ENCODE measurements at places on chromosomes 16 and 17.
A peak's percentile ranks its signal among the peaks of the same experiment; 100 is the strongest.

GRCh38 chr17:27319541-27320221 is 25.8 kb downstream of the WSB1 start:
- no peak for DNase-seq

DNA sequence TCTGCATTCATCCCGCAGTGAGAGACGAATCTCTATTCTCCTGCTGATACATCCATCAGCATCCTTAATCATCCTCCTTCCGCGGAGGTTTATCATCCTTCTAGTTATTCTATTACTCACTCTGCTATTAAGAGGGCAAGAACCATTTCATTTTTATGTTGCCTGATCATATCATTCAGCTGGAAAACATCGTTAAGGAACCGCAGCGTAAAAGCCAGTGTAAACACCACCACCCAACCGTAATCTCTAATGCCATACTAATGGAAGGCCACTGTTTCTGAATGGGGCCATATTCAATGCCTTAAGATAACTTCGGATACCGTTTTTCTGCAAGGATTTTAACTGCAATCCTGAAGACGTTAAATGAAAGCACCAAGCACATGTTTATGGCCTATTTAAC is 36.7 kb upstream of the ERCC4 start:
- no peak for DNase-seq

GRCh38 chr17:46818929-46819859 is 702 bp upstream of the WNT3 start:
- DNase-seq: no peak

GRCh38 chr17:63378411-63379375 is 67.4 kb downstream of the CYB561 start:
- DNase-seq: no peak

DNA sequence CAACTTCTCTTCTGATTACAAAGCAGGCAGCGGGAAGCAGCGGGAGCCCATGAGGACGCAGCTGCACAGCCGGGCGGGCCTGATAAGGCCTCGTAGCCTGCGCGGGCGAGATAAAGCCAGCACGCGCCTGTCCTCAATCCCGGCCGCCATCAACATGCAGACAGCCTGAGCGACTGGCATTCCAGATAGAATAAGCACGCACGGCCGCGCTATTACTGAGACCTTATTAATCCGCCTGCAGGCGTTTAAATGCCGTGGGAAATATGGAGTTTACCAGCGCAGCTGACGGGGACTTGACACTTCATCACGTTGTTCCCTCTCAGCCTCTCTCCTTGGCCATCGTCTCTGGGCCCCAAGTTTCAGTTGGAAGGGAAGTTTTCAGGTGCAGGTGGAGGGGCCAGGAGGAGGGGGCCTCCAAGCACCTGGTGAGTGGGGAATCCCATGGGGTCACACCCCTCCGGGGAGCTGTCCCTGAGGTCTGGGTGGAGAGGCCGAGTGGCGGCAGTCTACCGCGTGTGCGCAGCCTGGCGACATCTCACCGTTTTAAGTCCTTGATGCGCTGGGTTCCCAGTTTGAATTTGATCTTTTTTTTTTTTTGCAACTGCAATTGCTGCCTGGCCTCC is 27.3 kb upstream of the CBFA2T3 start:
- no peak for DNase-seq

GRCh38 chr17:39634384-39634871 is 2.5 kb upstream of the STARD3 start:
- DNase-seq: no peak

DNA sequence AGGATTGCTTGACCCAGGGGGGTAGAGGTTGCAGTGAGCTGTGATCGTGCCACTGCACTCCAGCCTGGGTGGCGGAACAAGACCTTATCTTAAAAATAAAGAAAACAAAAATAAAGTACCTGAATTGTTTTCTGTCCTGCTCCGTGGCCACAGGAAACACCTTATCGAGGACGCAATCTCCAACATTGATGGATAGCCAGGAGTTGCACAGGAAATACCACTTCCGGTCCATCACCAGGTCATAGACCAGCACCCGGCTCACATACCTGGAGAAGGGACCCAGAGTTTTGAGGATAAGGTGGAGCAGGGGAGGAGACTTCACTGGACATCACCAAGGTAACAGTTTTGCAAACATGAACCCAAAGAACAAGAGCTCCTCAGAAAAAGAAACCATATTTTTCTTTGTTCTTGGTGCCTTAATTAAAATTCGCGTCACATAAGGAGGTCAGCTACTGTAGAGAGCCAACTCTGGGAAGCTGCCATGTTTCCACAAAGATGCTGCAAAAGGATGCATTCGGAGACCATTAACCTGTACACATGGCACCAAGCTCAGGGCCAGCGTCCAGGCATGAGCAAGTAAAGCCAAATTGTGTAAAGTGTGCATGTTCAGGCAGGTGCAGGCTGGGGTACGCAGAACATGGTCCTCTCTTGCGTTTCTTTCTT is 55.6 kb upstream of the GCSH start:
- no peak for DNase-seq

- no peak for DNase-seq
Measured at GRCh38 chr17:49760932-49761558, 2.9 kb downstream of the FAM117A start.

- peak; percentile 75 for DNase-seq
Measured at GRCh38 chr17:13520899-13521572, 80.7 kb downstream of the HS3ST3A1 start.

DNA sequence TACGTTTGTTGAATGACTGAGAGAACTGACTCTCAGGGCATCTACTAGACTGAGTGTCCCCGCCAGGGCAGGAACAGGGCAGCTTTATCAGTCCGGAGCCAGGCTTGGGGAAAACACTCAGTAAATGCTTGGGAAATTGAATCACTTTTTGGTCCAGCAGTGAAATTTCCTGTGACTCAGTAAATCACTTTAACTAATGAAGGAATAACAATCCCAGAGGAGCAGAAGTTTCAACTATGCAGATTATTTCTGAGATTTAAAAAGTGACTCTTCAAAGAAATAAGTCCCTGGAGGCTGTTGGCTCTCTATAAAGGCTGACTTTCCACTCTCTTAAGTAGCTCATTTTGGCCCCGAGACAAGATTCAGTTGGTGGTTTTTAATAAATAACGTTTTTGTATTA is 101.8 kb downstream of the FOXL1 start:
- peak; percentile 69 for DNase-seq

DNA sequence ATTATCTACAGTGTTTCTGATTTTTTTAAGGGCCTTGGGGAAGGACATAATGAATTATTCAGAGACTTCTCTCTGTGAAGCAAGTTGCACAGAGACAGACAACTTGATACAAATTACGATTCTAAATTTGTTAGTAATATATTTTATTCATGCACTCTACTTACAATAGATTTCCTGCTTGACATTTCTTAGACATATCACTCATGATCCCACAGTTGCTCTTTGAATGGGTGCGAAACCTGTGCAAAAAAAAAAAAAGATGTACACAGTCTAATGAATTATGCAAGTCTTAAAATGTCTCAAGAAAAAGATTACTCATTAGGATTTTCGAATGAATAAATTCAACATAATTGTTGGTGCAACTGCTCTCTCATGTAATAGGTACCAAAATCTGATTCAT is 254.8 kb downstream of the PRKCA start:
- no peak for DNase-seq

GRCh38 chr17:17871913-17872312 is 35.1 kb upstream of the SREBF1 start:
- DNase-seq: no peak
